Sciatic nerve (tissue), 2 donors: ENCODE measurements at places on chromosomes 12 and 14.

GRCh38 chr12:76183459-76184186, 99.1 kb upstream of the NAP1L1 start:
- DNase-seq: no peak

GRCh38 chr14:34931206-34931605, 51.6 kb upstream of the SRP54 start:
- DNase-seq: no peak

GRCh38 chr12:1108276-1108675, 117.3 kb downstream of the ERC1 start:
- DNase-seq: no peak

DNA sequence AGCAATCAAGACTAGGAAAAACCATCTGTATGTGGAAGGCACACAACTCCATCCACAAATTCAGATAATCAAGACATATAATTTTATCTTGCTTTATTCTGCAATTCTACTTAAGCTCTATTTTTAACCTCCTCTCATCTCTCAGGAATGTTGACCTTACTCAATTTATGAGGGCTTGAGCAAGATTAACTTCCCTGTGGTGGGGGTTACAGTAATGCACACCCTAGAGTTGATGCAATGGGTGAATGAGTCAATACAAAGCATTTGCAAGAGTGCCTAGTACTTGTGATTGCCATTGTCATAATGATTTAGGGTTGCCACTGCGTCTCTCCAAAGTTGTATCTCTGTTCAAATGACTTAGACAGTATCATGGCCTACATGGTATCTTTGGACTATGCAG, 1598.4 kb upstream of the TMEM132C start:
- no peak for DNase-seq

- no peak for DNase-seq
Measured at GRCh38 chr14:35050652-35051051, 4.6 kb downstream of the FAM177A1 start.
